ENCODE measurements at places on chromosomes 4 and X.

DNA sequence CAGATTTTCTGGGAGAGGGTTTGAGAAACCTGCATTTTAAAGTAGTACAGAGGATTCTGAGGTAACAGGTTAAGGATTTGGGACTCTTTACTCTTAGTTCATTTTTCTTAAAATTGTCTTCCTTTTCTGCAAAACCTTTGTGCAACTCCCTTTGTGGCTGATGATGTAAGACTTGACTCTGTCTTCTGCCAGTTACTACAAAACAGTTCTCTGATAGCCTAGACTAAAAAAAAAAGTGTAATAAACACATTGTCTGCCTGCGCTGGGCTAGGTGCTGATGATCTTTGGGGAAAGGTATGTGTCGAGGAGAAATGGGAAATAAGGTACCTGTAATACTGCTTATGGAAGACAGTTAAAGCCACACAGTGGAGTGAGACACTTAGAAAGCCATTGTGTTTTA is 28.7 kb downstream of the IL13RA1 start:
- peaks cover 6% of the 10 kb centered on the region for H3K36me3 ChIP-seq
- DNase-seq, result no peak
- no peaks in the 10 kb centered on the region for H3K4me1 ChIP-seq
- H3K27me3 ChIP-seq, result no peaks in the 10 kb centered on the region
- no peak overlapping the region for H3K27ac ChIP-seq
- no peak overlapping the region for H3K4me3 ChIP-seq

DNA sequence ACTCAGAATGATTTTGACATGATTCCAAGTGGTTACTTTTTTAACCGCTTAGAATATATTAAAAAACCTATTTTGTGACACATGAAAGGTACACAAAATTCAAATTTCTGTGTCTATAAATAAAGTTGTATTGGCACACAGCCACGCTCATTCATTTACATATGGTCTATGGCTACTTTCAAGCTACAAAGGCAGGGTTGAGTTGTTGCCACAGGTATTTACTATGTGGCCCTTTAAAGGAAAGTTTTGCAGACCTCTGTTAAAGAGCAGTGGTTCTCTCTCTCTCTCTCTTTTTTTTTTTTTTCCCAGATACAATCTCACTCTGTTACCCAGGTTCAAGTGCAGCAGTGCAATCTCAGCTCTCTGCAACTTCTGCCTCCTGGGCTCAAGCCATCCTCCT is 23.0 kb downstream of the GPM6B start:
- no peak for DNase-seq
- no peaks in the 10 kb centered on the region for H3K4me1 ChIP-seq
- no peaks in the 10 kb centered on the region for H3K36me3 ChIP-seq

DNA sequence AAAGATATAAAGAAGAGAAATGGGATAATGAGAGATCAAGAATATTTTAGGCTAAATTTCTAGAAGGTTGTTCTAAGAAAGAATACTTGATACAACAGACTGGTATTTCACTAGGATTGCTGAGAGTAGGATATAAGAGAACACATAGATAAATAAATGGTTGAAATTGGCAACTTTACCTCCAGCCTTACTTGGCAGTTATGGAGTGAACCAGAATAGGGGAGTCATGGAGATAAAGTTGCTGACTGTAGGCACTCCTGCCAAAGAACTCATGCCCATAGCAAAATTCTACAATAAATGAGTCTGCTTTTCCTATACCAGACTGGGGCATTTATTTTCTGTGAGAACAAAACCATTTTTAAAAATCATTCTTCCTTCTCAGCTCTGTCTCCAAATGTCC is 26.4 kb upstream of the MMRN1 start:
- no peak for DNase-seq
- no peaks in the 10 kb centered on the region for H3K36me3 ChIP-seq
- H3K27me3 ChIP-seq, result no peaks in the 10 kb centered on the region
- no peak overlapping the region for H3K27ac ChIP-seq
- no peak overlapping the region for H3K4me3 ChIP-seq

- no peak overlapping the region for H3K4me3 ChIP-seq
- no peaks in the 10 kb centered on the region for H3K27me3 ChIP-seq
- H3K27ac ChIP-seq, result no peak overlapping the region
- H3K36me3 ChIP-seq, result no peaks in the 10 kb centered on the region
Measured at GRCh38 chr4:130591091-130591490, 1495.1 kb downstream of the C4orf33 start.

DNA sequence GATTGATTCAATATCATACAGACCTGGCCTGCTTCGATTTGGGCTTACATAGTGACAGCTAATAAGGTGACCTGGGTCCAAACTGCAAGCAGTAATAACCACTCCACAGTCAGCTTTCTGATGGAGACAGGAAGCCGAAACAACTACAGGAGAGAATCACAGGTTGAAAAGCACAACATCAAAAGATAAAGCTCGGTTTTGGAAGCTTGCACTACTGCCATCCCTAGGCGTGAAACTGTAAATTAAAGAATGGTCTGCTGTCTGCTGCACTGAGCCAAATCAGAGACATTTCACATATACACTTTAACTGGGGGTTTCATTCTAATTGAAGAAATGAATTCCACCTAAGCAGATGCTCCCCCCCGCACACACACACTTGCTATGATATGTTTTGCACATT is 116.3 kb downstream of the DHX15 start:
- H3K4me3 ChIP-seq, result no peak overlapping the region
- no peak overlapping the region for H3K27ac ChIP-seq
- H3K36me3 ChIP-seq, result no peaks in the 10 kb centered on the region
- DNase-seq, result no peak

DNA sequence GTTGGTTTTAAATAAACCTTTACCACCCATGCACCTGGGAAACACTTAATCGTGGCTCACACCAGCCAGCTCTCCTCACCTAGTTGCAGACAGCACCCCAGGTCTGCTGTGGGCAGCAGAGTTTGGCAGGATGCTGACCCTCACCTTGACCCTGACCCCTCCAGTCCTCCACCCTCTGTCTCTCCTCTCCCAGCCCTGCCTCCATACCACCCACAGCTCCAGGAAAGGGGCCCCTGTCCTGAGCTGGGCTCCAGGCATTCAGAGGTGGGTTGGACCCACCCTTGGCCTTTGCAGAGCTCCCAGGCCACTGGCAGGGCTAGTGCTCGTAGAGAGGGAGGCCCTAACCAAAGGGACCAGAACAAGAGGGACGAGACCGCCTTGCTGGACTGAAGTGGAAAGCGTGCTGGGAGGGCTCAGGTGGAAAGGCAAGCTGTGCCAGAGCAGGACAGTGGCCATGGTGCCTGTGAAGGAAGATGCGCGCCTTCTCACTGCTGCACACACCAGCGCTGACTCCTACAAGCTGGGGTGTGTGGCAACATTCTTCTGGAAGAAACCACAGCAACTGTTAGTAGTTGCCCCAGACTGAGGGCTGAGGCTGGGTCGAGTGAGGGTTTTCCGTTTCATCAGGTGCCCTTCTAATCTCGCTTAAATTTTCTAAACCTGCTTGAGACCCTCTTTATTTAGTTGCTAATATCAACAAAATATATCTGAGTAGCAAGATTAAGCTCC is 10.7 kb upstream of the S100P start:
- no peak overlapping the region for H3K27ac ChIP-seq
- H3K36me3 ChIP-seq, result peaks cover 4% of the 10 kb centered on the region
- no peaks in the 10 kb centered on the region for H3K4me1 ChIP-seq
- H3K27me3 ChIP-seq, result no peaks in the 10 kb centered on the region
- DNase-seq, result no peak
- no peak overlapping the region for H3K4me3 ChIP-seq

- no peaks in the 10 kb centered on the region for H3K27me3 ChIP-seq
- H3K36me3 ChIP-seq, result no peaks in the 10 kb centered on the region
- peaks cover 10% of the 10 kb centered on the region for H3K4me1 ChIP-seq
- DNase-seq, result no peak
Measured at GRCh38 chr4:52822972-52823701, 39.0 kb upstream of the RASL11B start.

DNA sequence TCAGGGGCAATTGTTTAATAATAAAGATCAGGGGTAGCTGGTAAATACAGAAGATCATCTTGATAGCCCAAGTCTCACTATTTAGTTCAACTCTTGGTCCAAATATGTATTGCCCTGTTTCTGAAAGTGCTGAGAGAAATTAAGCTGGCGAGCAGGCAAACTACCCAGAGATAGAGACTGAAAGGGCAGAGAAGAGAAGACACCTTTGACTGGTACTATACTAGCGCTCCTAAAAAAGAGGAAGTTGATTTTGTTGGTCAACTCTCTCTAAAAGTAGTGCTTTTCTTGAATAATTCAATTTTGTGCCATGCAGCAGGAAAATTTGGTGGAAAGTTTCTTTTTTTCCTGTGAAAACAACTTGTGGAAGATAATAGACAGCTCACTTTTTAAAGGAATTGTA is 64.0 kb downstream of the IGSF1 start:
- no peaks in the 10 kb centered on the region for H3K27me3 ChIP-seq
- H3K4me1 ChIP-seq, result no peaks in the 10 kb centered on the region
- no peak overlapping the region for H3K27ac ChIP-seq

DNA sequence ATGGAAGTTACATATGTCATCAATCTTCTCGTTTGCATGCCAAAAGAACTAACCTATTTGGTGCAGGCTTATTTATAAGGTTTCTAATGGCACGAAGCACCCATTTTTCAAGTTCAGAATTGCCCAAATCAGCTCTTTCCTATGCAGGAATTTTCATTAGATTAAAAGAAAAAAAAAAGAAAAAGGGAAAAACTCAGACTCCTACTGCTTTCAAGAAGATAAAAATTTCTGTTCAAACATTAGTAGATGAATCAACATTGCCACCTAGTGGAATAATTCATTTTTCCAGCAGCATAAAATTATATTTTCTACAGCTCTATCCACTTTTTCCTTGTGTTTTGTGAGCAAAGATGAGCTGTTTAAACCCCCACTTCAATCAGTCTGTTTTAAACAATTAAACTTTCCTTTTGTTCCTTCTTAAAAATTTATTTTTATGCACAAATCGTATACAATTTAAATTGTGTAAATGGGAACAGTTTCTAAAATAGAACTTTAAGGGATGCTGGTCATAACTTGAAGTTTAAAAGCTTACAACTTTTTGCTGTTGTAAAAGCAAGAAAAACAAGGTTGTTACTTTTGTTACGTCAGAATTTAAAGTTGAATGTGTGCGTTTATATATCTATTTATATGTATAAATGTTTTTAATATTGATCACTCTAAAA is 309.9 kb downstream of the ARAP2 start:
- DNase-seq, result no peak
- H3K27me3 ChIP-seq, result no peaks in the 10 kb centered on the region
- H3K27ac ChIP-seq, result no peak overlapping the region
- H3K4me1 ChIP-seq, result no peaks in the 10 kb centered on the region
- no peaks in the 10 kb centered on the region for H3K36me3 ChIP-seq

DNA sequence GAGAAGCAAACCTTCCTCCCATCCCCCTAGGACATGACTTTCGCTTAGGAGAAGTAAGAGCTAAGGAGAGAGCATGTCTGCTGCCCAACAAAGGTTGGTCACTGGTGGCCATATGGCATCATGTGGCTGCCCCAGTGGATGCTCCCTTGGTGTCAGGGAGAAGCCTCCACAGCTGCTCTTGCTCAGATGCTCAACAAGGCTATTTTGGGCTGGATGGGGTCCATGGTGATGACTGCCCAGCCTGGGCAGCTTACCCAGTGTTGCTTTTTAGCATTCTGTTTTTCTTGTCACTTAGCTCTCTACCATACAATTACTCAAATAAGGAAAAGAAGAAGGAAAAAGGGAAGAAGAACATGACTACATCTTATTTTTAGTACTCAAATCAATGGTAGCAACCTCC is 48.9 kb upstream of the PPARGC1A start:
- no peaks in the 10 kb centered on the region for H3K36me3 ChIP-seq
- no peak overlapping the region for H3K27ac ChIP-seq
- peaks cover 10% of the 10 kb centered on the region for H3K4me1 ChIP-seq
- no peak overlapping the region for H3K4me3 ChIP-seq

GRCh38 chr4:139962130-139962684 is 191.8 kb downstream of the MAML3 start:
- DNase-seq, result no peak
- no peaks in the 10 kb centered on the region for H3K36me3 ChIP-seq
- H3K27ac ChIP-seq, result no peak overlapping the region
- H3K4me1 ChIP-seq, result peaks cover 13% of the 10 kb centered on the region

- no peaks in the 10 kb centered on the region for H3K36me3 ChIP-seq
- H3K4me3 ChIP-seq, result no peak overlapping the region
- DNase-seq, result no peak
- H3K27ac ChIP-seq, result no peak overlapping the region
Measured at GRCh38 chr4:38193236-38193863, 233.2 kb downstream of the PTTG2 start.

DNA sequence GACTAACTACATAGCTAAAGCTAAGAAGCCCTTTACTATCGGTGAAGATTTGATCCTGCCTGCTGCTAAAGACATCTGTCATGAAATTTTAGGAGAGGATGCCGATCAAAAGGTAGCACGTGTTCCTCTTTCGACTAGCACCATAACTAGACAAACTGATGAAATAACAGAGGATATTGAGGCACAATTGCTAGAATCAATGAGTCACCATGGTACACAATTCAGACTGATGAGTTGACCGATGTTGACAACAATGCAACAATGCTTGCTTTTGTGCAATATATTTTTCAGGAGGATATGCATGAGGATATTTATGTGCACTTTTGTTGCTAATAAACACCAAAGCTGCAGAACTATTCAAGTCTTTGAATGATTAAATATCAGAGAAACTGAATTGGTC is 24.3 kb downstream of the TBCK start:
- no peak overlapping the region for H3K27ac ChIP-seq
- no peaks in the 10 kb centered on the region for H3K27me3 ChIP-seq

DNA sequence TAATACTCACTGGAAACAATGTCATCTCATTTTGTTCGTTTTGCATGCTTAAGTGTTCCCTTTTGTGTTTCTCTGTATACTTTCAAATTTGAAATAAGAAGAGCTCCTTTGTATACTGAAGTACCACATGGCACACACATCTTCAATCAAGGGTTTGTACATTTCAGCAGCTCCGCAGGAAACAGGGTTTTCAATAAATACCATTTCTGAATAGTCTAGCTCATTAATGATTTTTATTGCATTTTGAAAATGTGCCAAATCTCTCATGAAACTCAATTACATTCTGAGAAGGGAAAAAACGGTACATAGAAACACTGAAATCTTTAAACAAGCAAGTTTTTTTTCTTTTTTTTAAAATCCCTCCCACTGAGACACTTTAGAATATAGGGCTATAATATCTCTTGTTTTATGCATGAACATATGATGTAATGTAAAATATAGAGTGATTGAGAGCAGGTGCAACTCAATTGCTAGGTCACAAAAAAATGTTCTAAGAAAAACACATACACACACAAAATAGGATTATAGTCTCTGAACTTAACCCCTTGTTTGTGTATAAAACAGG is 914.2 kb upstream of the PCDH7 start:
- H3K36me3 ChIP-seq, result no peaks in the 10 kb centered on the region
- no peak overlapping the region for H3K4me3 ChIP-seq
- no peaks in the 10 kb centered on the region for H3K27me3 ChIP-seq
- H3K27ac ChIP-seq, result peak overlapping the region; percentile 29

Measured in endodermal cell (in vitro differentiated cells).